Stimulated activated CD8-positive, alpha-beta memory T cell treated with anti-CD3 and anti-CD28 coated beads, Interleukin-4, amount 100 ng/mL, for 24 hours (primary cell): ENCODE measurements at places on chromosomes 16 and 17.
A peak's percentile ranks its signal among the peaks of the same experiment; 100 is the strongest.

- DNase-seq, result no peak
Observed at GRCh38 chr17:14843086-14843795, 421.9 kb downstream of the PMP22 start.

DNA sequence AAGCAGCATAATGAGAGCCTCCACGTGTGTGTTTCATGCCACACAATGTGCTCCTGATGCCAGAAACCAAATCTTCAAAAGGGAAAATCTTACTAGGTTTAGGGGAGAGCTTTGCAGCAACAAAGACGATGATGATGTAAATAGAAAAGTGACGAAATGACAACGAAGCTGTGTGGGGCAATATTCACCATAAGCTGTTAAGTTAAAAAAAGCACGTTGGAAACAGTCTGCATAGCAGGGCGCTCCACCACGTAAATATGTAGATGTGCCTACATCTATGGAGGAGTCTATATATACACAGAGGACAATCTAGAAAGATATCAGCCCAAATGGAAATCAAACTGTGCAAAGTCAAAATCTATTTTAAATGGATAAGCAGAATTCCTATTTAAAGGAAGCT lies 61.0 kb downstream of the RPH3AL start:
- no peak for DNase-seq

DNA sequence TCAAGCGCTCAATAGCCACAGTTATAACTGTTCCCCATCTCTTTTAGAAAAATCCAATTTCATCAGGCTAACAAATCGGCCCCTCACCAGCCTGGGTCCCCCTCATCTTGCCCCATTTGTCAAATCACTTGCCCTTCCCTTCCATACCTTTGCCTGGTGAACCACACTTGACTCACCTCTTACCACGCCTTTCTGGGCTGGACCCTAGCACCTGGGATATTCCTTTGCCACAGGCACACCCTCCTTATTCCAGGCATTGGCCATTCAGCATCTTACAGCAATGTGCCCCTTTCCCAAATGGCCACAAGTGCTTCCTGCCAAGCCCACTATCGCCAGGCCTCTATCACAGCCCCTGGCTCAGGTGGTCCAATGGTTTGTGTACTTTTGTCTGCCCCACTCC lies 14.9 kb downstream of the CMTM4 start:
- no peak for DNase-seq

GRCh38 chr17:47797797-47798196 lies 23.8 kb downstream of the OSBPL7 start:
- no peak for DNase-seq

DNA sequence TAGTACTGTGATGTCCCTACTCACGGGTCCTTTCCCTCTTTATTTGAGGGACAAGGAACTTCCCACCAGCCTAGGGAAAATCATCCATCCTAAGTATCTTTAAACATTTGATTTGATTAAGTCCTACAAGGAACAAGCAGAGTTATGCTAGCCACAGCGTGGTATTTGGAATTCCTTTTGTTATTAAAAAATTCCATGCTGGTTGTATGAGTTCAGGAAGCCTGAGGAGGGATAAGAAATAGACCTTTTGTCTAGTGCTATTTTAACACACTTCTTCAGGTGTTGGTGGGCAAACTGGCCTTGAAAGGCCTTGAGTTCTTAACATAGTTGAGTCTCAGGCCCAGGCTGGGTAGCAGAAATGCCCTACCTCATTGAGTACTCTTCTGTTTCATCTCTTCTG lies 105.4 kb upstream of the TBX2 start:
- DNase-seq, result no peak

DNA sequence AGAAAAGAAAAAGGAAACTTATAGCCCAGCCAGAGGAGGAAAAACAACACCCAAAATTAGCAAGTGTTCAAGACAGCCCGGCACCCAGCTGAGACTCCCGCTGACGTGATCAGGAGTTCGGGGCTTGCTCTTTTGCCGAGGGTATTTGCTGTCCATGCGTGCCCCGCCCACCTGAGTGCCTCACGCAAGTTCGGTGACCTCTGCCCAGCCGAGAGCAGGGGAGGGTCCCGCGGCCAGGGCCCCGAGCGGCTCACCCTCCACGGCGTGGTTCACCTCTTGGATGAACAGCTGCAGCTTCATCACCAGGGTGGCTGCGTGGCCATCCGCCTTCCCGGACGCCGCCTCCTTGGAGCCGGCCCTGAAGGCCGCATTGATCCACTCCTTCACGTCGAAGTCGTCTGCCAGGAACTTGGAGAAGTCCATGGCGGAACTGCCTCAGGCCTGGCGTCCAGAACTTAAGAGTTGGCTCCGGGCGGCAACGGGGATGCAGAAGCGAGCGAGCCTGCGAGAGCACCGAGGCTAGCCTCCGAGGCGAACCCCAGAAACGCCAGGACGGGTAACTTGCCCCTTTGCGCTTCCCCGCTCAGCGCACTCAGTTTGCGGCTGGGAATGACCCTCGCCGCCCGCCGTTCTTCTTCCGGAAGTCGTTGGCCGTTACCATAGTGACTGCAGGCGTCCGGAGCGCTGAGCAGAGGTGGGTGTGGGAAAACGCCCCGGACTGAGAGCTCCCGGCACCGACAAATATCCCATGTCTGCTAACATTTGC lies at the start of gene COG7:
Gene COG7, minus strand, starts transcription at position 618 of the 766 bp plus-strand sequence. Its CDS starts 195 bp downstream, at position 423.
- DNase-seq, result peak; percentile 80

- DNase-seq, result no peak
Observed at GRCh38 chr17:45263477-45263860, 1.6 kb upstream of the SPATA32 start.

GRCh38 chr16:48627148-48627547 lies 17.2 kb upstream of the N4BP1 start:
- no peak for DNase-seq

- DNase-seq, result no peak
Observed at GRCh38 chr17:50774225-50774803, 7.0 kb upstream of the ANKRD40CL start.

GRCh38 chr17:80270836-80271235 lies 10.2 kb downstream of the RNF213 start:
- DNase-seq, result no peak

GRCh38 chr17:50346313-50347116 lies 589 bp downstream of the XYLT2 start:
- DNase-seq, result peak; percentile 31

- no peak for DNase-seq
Observed at GRCh38 chr16:67071476-67072048, 38.2 kb upstream of the PHAF1 start.

- no peak for DNase-seq
Observed at GRCh38 chr16:59950431-59950830, 1216.3 kb upstream of the GOT2 start.

DNA sequence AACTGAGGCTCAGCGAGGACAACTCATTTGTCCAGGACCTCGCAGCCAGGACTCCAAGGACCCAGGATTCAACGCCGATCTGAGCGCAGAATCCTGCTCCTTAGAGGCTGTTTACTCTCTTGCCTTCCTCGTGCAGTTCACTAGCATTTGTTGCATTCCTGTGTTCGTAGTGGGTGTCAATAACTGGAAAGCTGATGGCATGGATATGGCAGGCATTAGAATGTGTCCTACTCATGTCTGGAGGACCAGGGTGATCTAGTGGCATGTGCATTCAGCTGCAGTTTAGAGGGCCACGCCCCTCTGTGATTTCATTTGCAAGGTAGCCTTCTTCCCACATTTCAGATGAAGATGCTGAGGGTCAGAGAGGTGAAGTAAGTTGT lies 510 bp downstream of the CRISPLD2 start:
- DNase-seq, result no peak

DNA sequence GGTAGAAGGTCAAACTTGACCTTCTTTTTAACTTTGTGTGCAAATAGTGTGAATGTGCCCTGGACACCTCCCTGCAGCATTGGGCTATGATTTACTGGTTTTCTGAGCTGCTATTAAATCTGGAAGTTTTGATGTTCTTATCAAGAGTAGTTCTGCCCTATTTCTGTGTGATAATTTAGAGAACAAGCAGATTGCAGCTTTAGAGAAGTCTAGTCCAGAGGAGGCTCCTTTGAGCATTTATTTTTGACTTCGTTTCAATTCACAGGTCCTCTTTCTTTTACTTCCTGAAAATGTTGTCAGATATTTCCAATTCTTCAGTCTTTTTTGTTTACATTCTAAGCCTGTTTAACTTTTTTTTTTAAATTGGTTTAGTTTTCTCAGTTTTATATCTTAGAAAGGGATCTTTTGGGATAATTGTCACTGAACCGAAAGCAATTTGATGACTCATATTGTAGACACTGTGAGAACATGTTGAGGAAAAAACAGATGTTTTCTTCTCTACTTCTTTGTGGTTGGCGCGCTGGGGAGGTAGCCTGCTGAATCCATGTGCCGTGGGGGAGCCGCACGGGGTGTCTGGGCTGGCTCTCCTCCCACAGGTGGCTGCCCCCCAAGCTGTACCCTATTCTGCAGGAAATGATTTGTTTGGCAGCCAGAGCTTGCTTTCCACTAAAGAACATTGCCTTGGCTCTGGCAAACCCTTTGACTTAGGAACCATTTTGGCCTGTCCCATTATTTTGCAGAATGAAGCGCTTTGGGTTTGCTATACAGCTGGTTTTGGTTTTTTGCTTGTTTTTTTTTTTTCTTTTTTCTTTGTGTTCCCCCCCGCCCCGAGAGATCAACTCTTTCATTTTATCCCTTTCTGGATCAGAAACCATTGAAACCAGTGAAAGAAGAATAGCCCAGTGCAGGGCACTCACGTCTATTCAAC lies 53.4 kb downstream of the MFSD11 start:
- peak; percentile 4 for DNase-seq

- DNase-seq, result no peak
Observed at GRCh38 chr16:80824623-80825364, 20.4 kb upstream of the CDYL2 start.

DNA sequence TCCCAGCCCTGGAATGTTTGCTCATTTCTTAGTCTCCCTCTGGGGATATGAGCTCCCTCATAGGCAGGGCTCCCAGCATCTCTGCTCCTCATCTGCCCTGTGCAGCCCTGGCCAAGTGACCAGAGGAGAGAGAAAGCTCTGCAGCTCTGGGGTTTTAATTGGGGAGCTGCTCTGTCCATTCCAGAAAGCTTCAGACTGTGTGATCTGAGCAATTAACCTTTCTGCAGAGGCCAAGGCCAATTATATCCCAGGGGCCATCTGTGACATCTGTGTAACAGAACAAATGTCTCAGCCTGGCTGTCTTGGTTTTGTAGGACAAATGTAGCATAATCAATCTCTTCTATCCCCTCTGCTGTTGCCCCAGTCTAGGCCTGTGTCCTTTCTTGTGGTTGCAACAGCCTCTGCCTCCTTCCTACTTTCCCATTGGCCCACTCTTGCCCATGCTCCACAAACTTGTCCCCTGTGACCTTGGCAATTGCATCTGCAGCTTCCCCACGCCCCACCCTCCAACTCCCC lies 156.0 kb downstream of the GSG1L start:
- DNase-seq, result no peak

DNA sequence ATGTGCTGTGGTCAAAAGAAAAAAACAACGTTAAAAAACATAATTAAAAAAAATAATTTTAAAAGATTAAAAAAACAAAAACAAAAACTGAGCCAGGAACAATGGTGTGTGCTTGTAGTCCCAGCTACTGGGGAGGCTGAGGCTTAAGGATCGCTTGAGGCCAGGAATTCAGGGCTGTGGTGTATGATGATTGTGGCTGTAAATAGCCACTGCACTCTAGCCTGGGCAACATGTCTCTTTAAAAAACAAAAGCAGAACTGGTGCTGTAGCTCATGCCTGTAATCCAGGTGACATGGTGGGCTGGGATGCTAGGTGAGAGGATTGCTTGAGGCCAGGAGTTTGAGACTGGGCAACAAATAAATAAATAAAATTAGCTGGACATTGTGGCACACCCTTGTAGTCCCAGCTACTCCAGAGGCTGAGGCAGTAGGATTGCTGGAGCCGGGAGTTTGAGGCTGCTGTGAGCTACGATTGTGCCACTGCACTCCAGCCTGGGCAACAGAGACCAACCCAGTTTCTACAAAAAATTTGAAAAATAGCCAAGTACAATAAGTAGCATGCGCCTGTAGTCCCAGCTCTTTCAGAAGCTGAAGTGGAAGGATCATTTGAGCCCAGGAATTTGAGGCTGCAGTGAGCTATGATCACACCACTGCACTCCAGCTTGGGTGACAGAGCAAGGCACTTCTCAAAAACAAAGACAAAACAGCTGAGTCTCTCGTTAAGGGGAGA lies 43.6 kb downstream of the NFATC3 start:
- DNase-seq, result no peak

- DNase-seq, result no peak
Observed at GRCh38 chr17:80826346-80826954, 165.2 kb upstream of the CHMP6 start.

DNA sequence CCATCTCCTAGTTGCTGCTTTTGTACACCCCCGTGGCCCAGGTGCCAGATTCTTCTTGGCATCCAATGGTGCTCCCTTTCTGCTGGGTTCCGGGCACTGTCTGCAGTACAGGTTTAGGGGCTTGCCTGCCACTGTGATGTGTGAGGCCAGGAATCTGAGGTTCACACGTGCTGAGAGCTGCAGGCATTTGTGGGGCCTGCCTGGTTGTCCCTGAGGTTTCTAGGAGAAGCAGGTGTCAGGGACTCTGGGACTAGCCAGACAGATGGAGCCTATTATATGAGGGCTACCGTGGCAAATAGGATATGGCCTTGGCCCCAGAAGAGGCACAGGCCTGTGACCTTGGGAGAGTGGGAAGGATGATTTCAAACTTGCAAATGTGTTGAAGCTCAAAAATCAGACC lies 29.3 kb downstream of the NDEL1 start:
- DNase-seq, result no peak

- peak; percentile 43 for DNase-seq
Observed at GRCh38 chr16:66603537-66604375, 748 bp upstream of the CMTM3 start.

GRCh38 chr17:8444494-8444893 lies 8.8 kb downstream of the NDEL1 start:
- DNase-seq, result no peak

DNA sequence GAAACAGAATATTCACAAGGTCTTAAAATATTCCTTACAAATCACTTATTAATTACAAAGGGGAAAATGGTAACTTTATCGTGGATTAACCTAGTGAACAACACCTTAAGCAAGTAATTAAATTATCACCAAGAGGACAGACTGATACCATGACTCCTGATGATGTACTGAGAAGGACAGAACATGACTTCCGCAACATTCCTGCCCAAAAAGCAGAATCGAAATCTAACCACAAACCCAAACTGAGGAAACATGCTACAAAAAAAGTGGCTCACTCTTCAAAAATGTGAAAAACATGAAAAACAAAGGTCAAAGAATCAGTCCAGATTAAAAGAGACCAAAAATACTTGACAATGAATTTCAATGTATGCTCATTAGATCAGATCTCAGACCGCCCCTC lies 151.5 kb downstream of the AATF start:
- DNase-seq, result no peak

GRCh38 chr16:21053590-21053989 lies 97.1 kb downstream of the DNAH3 start:
- no peak for DNase-seq

- DNase-seq, result no peak
Observed at GRCh38 chr16:90057738-90058173, 19.4 kb downstream of the PRDM7 start.

- no peak for DNase-seq
Observed at GRCh38 chr16:75012380-75013081, 13.7 kb downstream of the ZNRF1 start.

GRCh38 chr16:53209877-53210276 lies 155.1 kb downstream of the CHD9 start:
- DNase-seq, result no peak

DNA sequence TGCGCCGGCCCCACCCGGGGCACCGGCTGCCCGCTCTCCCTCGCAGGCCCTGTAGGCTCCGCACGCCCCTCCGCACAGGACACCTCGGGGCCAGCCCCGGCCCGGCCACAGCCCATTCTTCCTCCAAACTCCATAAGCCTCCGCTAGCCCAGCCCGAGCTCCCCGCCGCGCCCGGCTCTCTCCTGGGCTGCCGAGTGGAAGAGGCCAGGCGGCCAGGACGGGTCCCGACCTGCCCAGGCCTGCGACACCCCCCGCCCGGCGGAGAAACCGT lies 397 bp downstream of the NCOR1 start:
- DNase-seq, result peak; percentile 13
